ENCODE measurements at places on chromosomes 2 and 18. TPM values are rescaled to one million over a fixed set of nuclear protein-coding genes. Genes with fewer than 3 reads are reported as not detected.

The LHCGR gene
- not detected for total RNA-seq

The SPDYA gene
- total RNA-seq, result 0.52 TPM

The ERICH2 gene
- total RNA-seq, result not detected

The XIRP2 gene
- total RNA-seq, result under 0.01 TPM

The ACADL gene
- not detected for total RNA-seq

The PLGLB1 gene
- 1.7 TPM for total RNA-seq

The C2orf76 gene
- 14.5 TPM for total RNA-seq

The WDR33 gene
- total RNA-seq, result 29.5 TPM

The ARHGAP15 gene
- total RNA-seq, result not detected

The DLX1 gene
- total RNA-seq, result not detected

The SPHKAP gene
- total RNA-seq, result not detected

The KCNIP3 gene
- total RNA-seq, result 0.11 TPM

The RAB6C gene
- not detected for total RNA-seq

The TUBA3E gene
- not detected for total RNA-seq

The SLC4A5 gene
- total RNA-seq, result 0.11 TPM

The PFN4 gene
- 0.17 TPM for total RNA-seq

The TCF23 gene
- not detected for total RNA-seq

The TDRD15 gene
- not detected for total RNA-seq

The DDX1 gene
- 71.2 TPM for total RNA-seq

The CSRNP3 gene
- total RNA-seq, result 0.76 TPM

The GAL3ST2 gene
- not detected for total RNA-seq

The IL18RAP gene
- not detected for total RNA-seq

The CHRNG gene
- total RNA-seq, result not detected

The CCDC141 gene
- total RNA-seq, result 3.7 TPM

The BOLL gene
- not detected for total RNA-seq

The SLC8A1 gene
- total RNA-seq, result 0.69 TPM

The CHRNA1 gene
- total RNA-seq, result 0.76 TPM

The DLGAP1 gene
- 0.09 TPM for total RNA-seq

The CAVIN2 gene
- total RNA-seq, result 413 TPM

The BIRC6 gene
- total RNA-seq, result 158 TPM

The RTP5 gene
- not detected for total RNA-seq

The MAP2 gene
- total RNA-seq, result 3.8 TPM

The OST4 gene
- total RNA-seq, result 403 TPM

The SLC5A7 gene
- total RNA-seq, result not detected

The CASP8 gene
- 8.8 TPM for total RNA-seq

The CXCR4 gene
- total RNA-seq, result 13.9 TPM

The AP1S3 gene
- total RNA-seq, result 0.65 TPM

The RFX8 gene
- total RNA-seq, result 0.17 TPM

The ELOA2 gene
- not detected for total RNA-seq

The RGPD5 gene
- 23.8 TPM for total RNA-seq

The LYG1 gene
- total RNA-seq, result 0.34 TPM

The MALL gene
- 11.7 TPM for total RNA-seq

The NEB gene
- total RNA-seq, result 0.60 TPM

The SERPINB10 gene
- total RNA-seq, result not detected

The ACKR3 gene
- total RNA-seq, result 6.4 TPM
